Ureter (tissue), 1 donor: ENCODE measurements at places on chromosomes 5 and 9. TPM values are rescaled to one million over a fixed set of nuclear protein-coding genes. Genes with fewer than 3 reads are reported as not detected.

Gene GABRG2
- not detected for total RNA-seq

Gene RORB
- total RNA-seq, result 3.0 TPM

Gene TEK
- 13.1 TPM for total RNA-seq

Gene TNFSF15
- total RNA-seq, result 16.2 TPM

Gene PCDHGB5
- total RNA-seq, result 12.1 TPM

Gene SYK
- 52.9 TPM for total RNA-seq

Gene PMPCA
- total RNA-seq, result 51.2 TPM

Gene GPX8
- 20.2 TPM for total RNA-seq

Gene MACROH2A1
- total RNA-seq, result 248 TPM

Gene CHSY3
- total RNA-seq, result 0.96 TPM

Gene MARCHF6
- 151 TPM for total RNA-seq

Gene DNAJC18
- 10.3 TPM for total RNA-seq

Gene TMEM252
- total RNA-seq, result not detected

Gene NEURL1B
- 35.0 TPM for total RNA-seq

Gene TRPM6
- 2.6 TPM for total RNA-seq

Gene DAB2
- 77.2 TPM for total RNA-seq

Gene GCNT4
- 17.8 TPM for total RNA-seq

Gene SPINK7
- total RNA-seq, result not detected
